ENCODE measurements at places on chromosomes 5 and 9. TPM values are rescaled to one million over a fixed set of nuclear protein-coding genes. Genes with fewer than 3 reads are reported as not detected.

PRDM9 gene
- total RNA-seq: not detected

EDIL3 gene
- 118 TPM for total RNA-seq

GPRIN1 gene
- total RNA-seq: 9.6 TPM

DNA sequence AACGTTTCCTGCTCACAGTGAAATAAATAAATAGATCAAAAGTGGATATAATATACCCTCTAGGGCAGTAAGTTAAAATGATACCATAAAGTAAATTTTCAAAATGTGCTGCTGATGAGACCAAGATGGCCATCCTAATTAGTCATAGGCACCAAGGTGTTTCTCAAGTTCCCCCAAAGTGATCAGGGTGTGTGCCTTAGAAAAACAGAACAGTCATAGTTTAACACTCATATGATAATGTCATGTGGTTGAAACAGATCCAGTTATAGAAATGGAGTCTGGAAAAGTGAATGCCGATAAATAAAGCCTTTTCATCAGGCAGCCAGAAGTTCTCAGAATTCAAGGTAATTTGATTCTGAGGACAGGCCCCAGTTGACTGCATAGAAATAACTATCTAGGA lies 161.5 kb upstream of the CDKN2B start:
- DNase-seq: no peak

DNA sequence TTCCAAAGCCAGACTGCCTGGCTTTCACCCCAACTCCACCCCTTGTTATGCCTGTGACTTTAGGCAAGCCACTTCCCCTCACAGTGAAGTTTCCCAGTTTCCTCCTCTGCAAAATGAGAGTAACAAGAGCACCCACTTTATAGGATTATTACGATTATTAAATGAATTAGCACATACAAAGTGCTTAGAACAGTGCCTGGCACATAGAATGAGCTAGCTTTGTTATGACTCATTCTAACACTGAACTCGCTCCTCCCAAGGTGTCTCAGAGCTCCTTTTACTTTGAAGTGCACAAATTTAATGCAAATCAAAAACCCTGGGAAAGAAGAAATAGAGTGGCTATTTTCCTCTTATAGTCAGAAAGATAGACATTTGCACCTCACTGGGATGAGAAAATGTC lies 34.3 kb downstream of the DNAH5 start:
- DNase-seq: no peak

CXCL14 gene
- total RNA-seq: not detected

TLX3 gene
- total RNA-seq: not detected

GPR150 gene
- 0.31 TPM for total RNA-seq

DNA sequence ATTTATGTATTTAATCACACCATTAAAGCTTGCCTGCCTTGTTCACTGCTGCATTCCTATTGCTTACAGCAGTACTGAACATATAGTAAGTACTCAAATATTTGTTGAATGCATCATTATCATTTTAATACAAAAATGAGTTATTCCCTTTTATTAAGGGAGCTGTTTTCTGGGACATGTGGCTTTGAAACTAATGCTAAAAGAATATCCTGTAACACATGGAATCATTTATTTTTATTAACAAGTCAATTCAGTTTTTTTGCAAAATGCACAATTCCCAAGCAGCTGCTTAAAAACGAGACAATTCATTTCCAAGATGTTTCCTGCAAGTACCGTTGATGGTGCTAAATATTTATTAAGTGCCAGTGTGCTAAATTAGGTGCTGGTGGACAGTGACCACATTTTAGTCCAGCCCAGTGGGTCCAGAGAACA lies 148.3 kb upstream of the NR3C1 start:
- peak; percentile 36 for DNase-seq

IL33 gene
- total RNA-seq: not detected
